ENCODE measurements at places on chromosomes 3 and 15.

DNA sequence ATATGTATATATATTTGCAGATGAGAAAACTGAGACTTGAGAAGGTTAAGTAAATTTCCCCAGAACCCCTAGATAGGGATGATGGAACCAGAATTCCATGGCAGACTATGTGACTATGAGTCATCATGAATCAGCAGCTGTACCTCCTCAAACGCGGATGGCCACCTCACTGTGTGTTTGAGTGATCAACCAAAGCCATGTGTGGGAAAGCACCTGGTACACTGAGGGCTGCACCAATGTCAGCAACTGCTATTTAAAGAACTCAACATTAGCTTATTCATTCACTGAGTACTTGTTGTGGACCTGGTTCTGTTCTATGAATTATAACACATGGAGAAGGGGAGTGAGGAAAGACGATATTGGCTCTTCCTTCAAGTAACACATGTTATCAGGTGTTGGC is 377.0 kb downstream of the GAP43 start:
- DNase-seq = no peak

- DNase-seq = no peak
Observed at GRCh38 chr3:72105306-72105705, 320.4 kb upstream of the PROK2 start.

DNA sequence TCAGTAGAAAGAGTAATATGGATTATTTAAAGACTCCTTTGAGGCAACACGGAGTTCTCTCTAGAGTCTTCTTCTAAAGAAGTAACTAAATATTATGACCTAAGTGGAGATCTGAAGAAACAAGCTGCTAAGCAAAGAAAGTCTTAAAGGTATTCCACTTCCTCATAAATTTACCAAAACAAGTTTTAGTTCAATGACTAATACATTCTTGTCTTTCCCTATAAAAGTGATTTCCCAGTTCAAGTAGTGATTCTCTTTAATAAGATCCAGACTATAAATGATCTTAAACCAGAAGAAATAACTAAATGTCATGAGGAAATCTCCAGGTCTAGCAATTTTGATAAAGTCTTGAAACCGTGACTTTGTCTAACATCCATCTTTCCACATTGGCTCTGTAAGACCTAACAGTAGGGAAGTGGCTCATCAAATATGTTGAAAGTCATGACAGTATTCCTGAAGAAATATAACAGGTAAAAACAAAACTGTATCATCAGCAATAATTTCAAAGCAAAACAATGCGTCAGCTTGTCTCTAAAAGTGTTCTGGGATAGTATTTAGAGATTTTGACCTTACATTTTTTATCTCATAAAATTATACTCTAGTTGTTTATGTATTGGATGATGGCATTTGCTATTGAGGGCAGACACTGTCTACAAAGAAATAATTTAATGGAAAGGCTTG is 51.8 kb upstream of the NEDD4 start:
- DNase-seq = no peak

DNA sequence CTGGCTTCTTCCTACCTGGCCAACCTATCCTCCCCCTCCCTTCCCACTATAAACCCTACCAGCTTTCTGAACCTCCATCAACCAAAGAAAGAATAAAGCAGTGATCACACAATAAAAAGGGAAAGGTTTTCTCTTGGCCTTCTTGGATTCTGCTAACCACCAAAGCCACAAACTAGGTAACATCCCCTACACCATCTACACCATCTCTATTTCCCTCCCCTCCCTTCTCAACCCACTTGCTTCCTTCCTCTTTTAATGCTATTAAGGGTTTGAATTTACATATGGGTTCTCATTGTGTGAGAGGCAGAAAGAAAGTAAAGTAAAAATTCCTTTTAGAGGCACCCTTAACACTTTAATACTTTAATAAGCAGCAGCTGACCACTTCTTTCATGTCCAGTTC is 25.8 kb upstream of the RSL24D1 start:
- no peak for DNase-seq

GRCh38 chr15:55791551-55792400 is 48.8 kb upstream of the PRTG start:
- no peak for DNase-seq

GRCh38 chr3:154842536-154842935 is 237.6 kb upstream of the MME start:
- DNase-seq = no peak

- no peak for DNase-seq
Observed at GRCh38 chr3:156211583-156211982, 91.2 kb downstream of the KCNAB1 start.

GRCh38 chr3:64163755-64164148 is 61.5 kb downstream of the PRICKLE2 start:
- no peak for DNase-seq

DNA sequence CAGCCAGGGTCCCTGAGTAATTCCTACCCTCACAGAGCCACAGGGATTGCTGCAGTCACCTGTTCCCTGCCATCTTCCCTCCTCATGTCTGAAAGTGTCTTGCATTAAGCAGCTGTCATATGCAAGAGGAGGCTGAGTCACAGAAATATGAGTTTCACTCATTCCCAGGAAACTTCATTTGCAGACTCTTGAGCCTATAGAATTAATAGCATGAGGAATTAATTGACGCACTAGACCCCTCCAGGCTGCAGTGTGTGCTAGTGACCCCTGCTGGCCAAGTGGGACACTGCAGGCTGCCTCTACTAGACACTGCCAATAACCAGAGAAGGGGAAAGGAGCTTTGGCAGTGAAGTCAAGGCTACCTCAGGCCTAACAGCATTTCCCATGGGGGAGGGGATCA is 50.6 kb upstream of the SLC6A1 start:
- DNase-seq = no peak

DNA sequence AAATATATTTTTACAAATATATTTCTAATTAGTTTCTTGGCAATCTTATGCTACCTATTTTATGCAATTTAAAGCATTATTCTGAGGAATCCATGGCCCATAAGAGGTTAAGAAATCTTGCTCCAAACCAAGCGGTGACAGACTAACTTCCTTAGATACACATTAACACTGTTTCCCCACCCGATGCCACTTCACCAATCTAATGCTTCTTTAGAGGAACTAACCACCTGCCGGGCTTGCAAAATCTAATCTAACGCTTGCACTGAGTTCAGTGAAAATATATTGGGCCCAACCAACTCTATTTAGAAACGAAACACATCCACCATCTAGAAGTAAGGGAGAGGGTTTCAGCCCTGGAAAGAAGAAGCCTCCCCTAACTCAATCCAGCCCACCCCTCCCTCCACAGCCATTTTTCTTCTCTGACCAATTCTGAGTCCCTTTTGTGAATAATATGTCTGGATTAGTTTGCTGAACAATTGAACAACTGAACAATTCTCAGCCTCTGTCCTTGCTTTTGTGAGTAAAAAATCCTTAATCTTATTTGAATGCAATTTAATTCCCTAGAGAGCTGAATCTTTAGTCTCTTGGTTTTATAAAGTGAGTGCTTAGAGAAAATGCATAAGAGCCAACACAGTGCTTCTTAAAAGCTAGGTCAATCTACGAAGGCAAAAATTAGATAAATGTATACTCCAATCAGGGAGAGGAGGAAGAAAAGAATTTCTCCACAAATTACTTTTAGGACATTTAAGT is 150.4 kb upstream of the ADAMTS9 start:
- no peak for DNase-seq

- DNase-seq = no peak
Observed at GRCh38 chr15:70605606-70606410, 157.6 kb downstream of the UACA start.

GRCh38 chr3:124577494-124578167 is 152.6 kb upstream of the UMPS start:
- no peak for DNase-seq

GRCh38 chr15:94203306-94203705 is 28.1 kb upstream of the MCTP2 start:
- DNase-seq = no peak

DNA sequence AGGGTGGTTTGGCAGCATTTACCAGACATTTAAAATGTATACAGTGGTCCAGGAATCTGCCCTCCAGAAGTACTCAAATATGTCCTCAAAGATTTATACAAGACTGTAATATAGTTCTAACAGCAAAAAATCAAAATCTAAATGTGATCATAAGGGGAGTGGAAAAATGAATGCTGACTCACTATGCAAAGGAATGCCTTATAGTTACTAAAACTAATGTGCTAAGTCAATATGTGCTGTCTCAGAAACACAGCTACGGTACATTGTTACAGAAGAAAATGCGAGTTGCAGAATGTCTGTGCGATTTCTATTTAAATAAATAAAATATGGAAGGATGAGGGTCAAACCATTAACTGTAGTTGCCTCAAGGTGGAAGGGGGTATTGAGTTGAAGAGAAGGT is 230.1 kb upstream of the UBE2E1 start:
- no peak for DNase-seq

DNA sequence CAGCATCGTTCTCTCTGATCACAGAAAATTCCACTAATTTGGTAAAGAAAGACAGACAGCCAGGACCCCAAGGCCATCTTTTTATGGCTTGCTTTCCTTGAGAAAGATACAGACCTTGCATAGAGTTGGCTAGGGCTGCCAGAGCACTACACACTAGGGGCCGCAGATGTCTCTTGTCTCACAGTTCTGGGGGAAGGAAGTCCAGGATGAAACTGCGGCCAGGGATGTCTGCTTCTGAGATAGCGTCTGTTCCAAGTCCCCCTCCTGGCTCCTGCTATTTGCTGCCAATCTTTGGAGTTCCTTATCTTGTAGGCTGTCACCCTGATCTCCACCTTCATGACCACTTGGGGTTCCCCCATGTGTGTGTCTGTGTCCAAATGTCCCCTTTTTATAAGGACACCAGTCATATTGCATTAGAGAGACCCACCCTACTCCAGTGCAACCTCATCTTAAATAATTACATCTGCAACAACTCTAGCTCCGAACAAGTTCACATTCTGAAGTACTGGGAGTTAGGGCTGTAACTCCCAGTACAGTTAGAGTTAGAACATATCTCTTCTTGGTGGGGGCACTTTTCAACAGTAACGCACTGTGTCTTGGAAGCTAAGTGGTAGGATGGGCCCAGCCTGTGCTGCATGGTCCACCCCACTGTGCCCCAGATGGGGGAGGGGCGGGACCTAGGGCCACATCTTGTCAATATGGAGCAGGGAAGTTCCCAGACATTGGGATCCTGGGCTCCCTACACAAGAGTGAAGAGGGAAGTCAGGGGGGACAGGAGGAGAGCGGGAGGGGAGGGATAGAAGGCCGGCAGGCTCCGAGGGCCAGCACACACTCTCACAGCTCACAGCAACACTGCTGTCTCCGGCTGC is 42.2 kb downstream of the KLF15 start:
- no peak for DNase-seq

- DNase-seq = no peak
Observed at GRCh38 chr15:87916208-87916607, 340.3 kb downstream of the NTRK3 start.

DNA sequence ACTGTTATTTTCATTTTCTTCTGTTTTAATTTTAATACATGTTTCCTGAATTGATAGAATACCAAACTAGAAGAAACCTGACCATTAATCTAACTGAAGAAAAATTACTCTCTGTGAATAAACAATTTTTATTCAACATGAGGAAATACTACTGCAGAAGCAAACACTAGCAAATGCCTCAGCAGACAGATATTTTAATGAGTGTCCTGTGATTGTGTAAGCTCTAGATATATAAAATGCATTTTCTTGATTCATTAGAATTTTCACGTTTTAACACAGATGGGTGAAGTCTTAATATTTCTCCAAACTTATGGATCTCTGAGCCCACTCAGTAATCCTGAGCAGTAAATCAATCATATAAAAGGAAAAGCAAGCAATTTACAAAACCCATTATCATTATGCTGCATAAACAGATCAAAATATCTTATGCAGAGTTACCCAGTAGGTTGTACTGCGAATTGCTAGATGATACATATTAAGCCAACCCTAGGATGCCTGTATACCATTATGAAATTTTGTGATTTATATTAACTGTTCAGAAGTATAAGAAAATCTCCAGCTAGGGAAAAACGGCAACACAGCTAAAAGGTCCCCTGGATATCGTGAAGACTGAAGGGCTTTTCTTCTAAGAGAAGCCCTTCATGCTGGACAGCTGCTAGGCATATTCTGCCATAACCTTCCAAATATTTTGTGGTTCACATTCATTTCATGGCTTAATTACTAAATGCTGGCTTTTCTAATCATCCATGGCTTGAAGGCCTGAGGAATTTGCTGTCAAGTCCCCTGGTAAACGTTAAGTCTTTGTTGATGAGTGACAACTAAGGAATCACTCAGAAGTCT is 157.7 kb upstream of the TGFBR2 start:
- DNase-seq = no peak

GRCh38 chr3:86416334-86416733 is 574.6 kb downstream of the VGLL3 start:
- no peak for DNase-seq

DNA sequence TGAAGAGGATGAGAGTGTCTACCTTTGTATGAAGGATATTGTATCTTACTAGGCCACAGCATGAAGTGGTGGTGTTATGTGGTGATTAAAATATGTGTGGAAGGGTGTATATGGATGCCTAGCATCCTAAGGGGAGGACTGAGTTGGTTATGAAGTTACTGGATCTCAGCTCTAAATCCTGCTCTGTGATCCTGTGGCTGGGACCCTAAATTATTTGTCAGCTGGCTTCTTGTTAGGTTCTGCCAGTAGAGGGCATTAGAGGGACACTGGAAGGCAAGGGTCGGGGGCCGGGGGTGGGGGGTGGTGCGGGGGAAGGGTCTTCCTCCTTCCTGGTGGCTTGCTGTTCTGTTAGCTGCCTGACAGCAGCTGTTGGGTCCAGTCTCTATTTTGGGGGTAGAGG is 34.9 kb downstream of the MORF4L1 start:
- DNase-seq = no peak

DNA sequence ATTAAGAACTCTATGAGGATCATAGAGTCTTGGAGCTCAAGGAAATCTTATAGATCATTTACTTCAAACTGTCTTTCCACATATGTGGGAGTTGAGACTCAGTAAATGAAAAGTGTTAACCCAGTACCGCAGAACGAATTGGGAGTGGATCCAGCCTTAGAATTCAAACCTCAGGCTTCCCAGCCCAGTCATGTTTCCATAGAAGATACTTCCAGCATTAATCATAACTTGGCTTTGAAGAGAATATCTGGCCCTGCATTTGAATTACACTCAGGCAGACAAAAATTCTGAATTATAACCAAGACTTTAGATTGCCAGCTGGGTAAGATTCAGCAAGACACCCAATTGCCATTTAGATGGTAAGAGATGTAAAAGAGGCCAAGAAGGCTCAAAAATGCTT is 972.0 kb downstream of the TUSC7 start:
- no peak for DNase-seq

All from activated CD4-positive, alpha-beta T cell treated with anti-CD3 and anti-CD28 coated beads, Interleukin-2, amount 50 U/mL, for 4 hours (primary cell).